T1000 (cell line): ENCODE measurements at places on chromosomes 7 and 10.

DNA sequence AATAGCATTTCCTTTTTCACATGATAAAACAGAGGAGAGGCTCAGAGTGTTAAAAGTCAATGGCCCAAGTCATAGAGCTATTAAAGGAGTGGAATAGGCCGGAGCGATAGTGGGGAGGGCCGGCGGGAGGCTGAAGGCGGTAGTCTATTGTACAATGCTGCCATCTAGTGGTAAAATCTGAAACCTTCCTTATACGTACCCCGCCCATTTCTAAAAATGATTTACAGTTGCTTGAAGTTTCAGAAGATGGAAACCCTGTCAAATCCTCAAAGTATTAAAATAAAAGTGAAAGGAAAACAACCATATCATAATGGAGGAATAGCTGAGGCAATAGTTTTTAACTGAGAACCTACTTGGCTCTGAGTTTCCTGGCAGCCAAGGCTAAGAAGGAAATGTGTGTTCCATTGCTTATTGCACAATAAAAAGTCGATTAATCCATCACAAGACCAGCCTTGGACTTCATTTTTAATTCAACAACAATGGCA is 209.1 kb downstream of the CCSER2 start:
- peak; percentile 29 for DNase-seq

DNA sequence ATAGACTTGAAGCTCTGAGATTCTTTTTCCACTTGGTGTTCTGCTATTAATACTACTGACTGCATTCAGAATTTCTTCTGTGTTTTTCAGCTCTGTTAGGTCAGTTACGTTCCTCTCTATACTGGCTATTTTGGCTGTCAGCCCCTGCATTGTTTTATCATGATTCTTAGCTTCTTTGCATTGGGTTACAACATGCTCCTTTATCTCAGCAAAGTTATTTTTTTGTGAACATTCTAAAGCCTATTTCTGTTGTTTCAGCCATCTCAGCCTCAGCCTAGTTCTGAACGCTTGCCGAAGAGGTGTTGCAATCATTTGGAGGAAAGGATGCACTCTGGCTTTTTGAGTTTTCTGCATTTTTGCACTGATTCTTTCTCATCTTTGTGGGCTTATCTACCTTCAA is 201.5 kb upstream of the GNAI1 start:
- no peak for DNase-seq

DNA sequence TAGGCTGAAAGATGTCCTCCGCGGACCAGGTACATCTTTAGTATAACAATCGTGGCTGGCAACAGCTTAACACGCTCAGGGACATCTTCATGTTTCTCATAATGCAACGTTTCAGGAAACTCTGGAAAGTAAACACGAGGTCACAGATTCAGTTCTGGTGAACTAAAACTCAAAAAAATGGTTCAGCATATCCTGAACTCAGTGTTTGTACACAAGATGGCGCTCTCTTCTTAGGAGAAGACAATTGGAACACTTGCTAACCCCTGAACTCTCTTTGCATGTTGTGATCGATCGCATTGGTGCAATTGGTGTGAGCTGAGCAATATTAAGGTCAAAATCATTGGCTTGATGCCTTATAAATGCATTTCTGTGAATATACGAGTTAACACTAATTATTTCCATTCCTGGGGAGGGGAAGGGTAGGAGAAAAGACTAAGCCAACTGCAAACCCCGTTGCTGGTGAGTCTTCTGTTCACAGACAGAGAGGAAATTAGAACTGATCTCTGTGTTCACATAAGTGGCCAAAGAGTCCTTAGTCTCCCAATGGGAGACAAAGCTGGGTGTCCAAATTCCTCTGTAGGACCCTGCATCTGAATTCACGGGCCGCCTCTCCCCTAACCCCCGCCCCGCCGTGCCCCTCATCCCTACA is 52.6 kb upstream of the FAM180A start:
- DNase-seq, result peak; percentile 4

GRCh38 chr10:23686722-23687121 is 247.8 kb downstream of the OTUD1 start:
- DNase-seq, result no peak

GRCh38 chr7:111953611-111954010 is 252.6 kb downstream of the DOCK4 start:
- no peak for DNase-seq

- DNase-seq, result no peak
These were observed 189.2 kb downstream of the FAM107B start for GRCh38 chr10:14585287-14586193.

DNA sequence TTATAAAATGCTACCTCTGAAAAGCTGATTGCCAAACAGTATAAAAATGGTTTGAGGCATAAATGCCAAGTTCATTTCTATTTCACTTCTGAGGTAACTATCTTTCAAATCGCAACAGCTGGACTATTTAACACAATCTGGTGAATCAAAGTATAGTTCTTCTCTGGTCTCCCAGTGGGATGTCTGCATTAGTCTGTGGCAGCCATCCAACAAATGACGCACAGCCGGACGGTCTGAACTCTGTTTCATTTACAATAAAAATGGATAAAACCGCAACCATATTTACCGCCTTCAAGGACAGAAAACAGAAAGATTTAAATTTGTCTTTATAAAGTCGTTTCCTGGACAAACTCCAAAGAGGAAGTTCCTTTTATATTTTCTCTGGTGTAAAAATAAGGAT is 41.9 kb downstream of the ENO4 start:
- DNase-seq, result peak; percentile 61

DNA sequence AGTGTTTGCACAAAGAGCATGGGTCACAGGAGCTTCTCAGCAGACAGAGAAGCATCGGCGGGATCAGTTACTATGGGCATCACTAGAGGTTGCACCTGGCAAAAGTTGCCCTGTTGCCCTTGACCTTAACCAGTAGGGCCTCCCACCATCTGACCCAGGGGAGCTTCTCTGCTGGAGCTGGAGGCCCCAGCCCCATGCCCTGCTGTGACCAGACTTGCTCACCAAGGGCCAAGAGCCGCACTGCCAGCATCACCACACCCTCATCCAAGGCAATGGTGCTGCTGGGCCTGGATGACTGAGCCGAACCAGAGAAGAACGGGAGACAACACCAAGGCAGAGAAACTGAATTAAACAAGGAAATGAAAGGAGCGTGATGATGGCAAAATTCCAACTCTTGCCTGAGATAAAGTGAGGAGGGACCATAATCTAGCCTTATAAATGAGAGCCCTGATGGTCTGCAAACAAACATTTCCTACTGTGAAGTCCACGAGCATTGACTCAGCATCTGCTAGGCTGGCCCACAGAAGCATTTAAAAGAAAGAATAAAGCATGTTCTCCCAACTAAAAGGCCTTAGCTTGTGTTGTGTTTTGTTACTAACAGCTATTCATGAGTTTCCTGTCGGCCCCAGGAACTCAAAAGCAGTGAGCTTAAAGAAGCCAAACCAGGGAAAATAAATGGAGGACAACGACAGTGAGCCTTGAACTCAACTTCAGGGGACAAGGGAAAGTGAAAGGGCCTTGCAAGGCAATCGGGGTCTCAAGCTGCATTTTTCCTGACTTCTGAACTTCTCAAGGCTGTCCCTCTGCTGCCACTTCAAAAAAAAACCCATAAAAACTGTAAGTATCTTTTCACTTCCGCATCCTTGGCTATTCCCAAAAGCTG is 60.4 kb downstream of the AFAP1L2 start:
- no peak for DNase-seq

GRCh38 chr10:128812000-128812399 is 655.0 kb upstream of the MGMT start:
- no peak for DNase-seq

GRCh38 chr10:25257646-25258045 is 82.8 kb downstream of the GPR158 start:
- DNase-seq, result no peak

DNA sequence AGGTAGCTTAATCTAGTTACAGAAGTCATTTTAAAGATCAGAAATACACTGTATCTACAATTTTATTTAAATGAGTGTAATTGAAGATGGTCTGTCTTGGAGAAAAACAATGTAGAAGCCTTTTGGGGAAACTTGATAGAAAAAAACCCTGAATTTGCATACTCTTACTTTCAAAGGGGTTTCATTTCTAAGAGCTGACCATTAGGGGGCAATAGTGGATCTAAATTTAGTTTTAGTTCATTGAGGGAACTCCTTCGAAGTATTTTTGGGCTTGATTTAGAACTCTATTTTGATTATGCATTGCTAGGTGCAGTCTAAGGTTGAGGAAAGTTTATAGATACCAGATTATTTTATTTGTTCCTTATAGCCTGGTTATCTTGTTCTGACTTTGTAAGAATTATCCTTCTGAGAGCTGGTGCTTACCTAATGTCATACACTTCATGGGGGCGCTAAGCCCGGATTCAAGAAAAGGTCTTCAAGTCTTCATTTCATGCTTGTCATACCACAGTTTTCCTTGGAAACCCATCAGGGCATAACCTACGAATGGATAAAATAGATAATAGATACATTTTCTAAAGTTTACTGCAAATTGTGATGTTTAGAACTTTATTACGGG is 69.1 kb upstream of the MXI1 start:
- no peak for DNase-seq

DNA sequence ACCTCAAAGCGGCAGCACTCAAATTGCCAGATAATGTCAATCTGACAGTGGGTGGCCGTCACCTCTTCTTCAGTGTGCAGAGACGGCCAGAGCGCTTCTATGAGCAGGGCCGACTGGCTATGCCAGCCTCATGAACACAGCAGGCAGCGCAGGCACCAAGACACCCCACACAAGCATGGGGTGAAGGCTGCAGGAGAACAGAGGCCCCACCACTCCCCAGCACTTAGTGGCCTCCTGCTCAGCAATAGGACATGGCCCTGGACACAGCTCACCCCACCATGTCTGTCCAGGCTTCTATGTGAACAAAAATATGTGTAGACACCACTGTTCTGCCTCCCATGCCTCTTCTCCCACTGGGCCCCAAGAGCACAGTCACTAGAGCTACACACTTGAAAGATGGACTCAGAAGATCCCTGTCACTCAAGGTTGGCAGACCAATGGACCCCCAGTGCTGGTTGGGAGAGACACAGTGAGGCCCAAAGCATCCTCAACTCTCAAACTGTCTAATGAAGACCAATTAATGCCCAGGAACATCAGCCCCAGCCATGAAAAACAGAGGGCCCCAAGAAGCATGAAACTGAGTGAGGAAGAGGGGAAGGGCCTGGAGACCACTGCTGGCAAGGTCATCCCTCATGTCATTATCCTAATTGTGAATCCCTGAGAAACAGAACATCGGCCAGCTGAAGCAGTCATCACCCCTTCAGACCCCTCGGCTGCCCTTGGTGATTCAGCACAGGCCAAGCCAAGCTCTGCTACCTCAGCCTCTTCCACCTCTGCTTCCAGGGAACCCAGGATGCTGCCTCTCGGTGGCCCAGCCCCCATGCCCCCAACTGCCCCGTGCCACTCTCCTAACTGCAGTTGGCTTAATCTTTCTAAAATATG is 77.7 kb downstream of the GRID1 start:
- no peak for DNase-seq

DNA sequence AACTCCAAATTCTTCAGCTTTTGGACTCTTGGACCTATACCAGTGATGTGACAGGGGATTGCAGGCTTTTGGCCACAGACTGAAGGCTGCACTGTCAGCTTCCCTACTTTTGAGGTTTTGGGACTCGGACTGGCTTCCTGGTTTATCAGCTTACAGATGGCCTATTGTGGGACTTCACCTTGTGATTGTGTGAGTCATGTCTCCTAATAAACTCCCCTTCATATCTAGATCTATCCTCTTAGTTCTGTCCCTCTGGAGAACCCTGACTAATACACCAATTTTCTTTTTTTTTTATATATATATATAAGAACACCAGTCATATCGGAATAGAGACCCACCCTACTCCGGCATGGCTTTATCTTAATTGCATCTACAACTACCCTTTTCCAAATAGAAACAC is 166.8 kb downstream of the ETV1 start:
- DNase-seq, result peak; percentile 13

- DNase-seq, result no peak
These were observed 546.7 kb upstream of the ADARB2 start for GRCh38 chr10:2284071-2284470.

DNA sequence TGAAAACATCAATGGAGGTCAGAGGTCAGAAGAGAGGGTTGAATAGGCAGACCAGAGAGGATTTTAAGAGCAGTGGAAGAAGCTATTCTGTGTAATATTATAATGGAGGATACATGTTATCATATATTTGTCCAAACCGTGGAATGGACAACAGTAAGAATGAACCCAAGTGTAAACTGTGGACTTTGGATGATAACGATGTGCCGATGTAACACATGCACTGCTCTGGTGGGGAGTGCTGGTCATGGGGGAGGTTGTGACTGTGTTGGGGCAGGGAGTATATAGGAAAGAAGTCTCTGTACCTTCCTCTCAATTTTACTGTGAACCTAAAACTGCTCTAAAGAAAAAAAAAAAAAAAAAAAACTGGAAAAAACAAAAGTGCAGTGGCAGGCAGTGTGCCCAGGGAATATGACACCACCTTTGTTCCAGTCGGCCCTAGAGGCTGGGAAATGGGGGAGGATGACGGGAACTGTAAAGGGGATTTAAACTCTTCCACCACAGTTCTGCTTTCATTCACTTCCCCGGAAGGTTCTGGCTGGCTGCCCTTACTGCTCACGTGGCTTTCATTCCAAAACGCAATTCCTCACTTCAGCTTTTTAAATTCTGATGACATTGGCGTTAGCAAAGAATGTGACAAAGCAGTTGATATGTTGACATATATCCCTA is 113.7 kb upstream of the ANKRD1 start:
- no peak for DNase-seq

GRCh38 chr7:69657985-69658384 is 59.7 kb downstream of the AUTS2 start:
- no peak for DNase-seq

- DNase-seq, result no peak
These were observed 262.9 kb upstream of the MAGI2 start for GRCh38 chr7:79716329-79716728.

DNA sequence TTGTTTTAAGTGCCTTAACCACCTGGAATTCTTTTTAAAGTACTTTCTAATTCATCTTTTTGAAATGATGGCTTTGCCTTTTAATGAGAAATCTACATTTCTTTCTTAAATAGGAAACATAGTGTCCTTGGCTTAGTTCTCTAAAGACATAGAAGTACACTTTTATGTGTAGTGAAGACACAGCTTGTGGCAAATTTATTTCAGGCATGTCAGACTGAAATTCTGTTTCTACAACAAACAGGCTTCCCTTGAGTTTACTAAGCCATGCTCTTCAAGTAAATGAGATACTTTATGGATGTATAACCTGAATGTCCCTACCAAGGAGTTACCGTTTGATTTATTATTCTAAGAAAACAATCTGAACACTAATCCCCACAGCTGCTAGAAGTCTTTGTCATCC is 136.9 kb upstream of the MAGI2 start:
- DNase-seq, result no peak

- DNase-seq, result no peak
These were observed 79.5 kb downstream of the PAX2 start for GRCh38 chr10:100824886-100825285.

- no peak for DNase-seq
These were observed 46.7 kb upstream of the RBM33 start for GRCh38 chr7:155597753-155598140.

DNA sequence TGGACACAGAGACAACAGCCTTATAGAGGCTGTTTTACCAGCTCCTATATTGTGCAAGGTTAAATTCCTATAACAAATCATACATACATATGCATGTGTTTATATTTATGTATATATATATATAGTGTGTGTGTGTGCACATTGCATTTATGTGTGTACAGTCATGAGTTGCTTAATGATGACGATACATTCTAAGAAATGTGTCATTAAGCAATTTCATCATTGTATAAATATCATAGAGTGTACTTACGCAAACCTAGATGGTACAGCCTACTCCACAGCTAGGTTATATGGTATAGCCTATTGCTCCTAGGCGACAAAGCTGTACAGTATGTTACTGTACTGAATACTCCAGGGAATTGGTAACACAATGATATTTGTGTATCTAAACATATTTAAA is 30.1 kb upstream of the TNKS2 start:
- DNase-seq, result no peak
